ENCODE measurements at places on chromosomes 2 and 18.

DNA sequence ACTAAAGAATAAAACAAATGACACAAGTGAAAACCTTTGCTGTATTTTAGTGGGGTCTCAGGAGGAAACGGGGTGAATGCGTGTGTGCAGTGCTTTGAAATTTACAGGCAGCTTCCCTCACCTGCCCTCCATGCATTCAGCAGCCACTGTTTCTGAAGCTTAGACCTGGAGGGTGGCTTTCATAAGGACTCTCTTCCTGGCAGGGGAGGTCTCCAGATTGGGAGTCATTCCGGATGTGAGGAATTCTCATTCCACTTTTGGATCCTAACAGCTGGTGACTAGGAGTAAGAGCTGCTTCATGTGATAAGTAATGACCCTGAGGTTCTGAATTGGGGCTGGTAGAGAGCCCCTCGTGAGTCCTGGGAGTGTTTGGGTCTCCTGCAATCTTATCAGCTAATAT lies 192.5 kb downstream of the SH3BP4 start:
- DNase-seq: no peak

- DNase-seq: no peak
Observed at GRCh38 chr2:219612577-219613286, 14.7 kb upstream of the SLC4A3 start.

- DNase-seq: no peak
Observed at GRCh38 chr2:143909577-143910353, 610.2 kb downstream of the ZEB2 start.

DNA sequence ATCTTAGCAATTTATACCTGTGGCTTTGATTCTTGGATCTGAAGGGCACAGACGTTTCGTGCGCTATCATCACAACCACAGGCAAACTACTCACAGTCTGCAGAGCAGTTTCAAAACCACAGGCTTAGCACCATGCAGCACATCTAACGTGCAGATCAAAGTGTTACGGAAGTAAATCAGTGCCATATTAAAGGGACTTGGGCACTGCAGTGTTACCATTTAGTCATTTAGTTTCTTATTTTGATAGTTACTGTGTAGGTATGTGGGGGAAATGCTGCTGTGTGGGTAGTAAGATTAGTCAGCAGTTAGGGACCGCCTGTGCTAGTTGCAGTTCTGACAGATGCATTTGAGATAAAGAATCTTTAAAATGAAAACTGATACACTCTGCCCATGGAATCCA lies 384.0 kb downstream of the NBAS start:
- no peak for DNase-seq

GRCh38 chr2:127275789-127276188 lies 18.2 kb downstream of the ERCC3 start:
- DNase-seq: no peak

DNA sequence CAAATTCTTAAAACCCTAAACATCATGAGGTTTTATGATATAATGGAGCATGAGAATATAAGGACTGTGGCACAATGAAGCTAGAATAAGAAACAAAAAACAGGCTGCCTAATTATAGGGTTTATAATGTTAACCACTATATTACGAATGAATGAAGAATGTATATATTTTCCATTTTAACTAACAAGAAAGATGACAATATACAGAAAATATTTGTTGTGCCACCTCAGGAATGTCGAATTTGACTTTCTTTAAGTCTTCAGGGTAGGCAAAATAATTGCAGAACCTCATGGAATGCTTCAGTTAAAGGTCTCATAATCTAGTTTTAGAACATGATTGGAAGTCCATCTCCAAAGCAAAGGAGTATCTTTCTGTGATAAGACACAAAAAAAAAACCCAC lies 282.9 kb upstream of the SLC8A1 start:
- DNase-seq: no peak

GRCh38 chr18:50473881-50474280 lies 86.0 kb upstream of the MAPK4 start:
- no peak for DNase-seq

DNA sequence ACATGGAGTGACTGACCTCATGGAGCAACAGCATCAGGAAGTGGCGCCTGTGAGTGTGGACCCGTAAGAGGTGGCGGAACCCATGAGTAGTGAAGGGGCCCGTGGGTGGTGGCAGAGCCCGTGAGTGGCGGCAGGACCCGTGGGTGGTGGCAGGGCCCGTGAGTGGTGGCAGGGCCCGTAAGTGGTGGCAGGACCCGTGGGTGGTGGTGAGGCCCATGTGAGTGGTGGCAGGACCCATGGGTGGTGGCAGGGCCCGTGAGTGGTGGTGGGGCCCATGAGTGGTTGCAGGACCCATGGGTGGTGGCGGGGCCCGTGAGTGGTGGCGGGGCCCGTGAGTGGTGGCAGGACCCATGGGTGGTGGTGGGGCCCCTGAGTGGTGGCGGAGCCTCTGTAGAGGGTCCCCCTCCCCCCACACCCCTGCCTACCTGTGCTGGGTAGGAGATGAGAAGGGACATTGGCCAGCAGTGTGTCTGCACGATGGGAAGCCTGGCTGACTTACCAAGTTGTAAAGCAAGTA lies 407.7 kb upstream of the SALL3 start:
- DNase-seq: no peak

DNA sequence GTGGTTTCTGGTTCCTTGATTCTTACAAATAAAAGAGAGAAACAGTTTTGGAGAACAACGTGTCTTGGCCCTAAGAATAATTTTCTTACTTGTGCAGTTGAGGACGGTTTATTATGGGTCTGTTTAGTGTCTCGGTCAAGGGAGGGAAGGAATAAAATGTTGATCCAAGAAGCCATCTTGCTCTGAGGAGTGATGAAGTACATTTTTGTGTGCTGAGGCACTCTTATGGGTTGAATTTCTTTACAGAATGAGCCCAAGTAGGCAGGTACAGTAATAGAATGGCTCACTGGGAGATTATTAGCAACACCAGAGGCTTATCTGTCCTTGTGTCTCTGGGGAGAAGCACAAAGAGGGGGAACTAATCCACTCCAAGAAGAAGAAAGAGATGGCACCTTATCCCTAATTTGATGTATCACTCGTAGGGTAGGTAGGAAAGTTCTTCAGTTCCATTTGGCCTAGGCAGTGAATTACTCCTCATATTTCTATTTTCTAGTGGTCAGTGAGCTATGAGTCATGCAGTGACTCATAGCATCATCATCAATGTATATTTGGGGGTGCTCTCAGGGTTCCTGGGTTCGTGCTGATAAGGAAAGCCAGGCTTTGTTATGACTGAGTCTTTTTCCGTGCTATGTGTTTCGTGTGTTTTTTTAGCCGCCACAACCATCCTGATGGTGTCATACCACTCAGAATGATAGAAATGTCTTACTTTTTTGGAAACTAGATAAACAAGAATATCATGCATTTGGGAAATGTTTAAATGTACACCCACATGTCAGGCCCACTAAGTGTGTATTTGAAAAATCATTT lies 250.1 kb upstream of the CTAGE1 start:
- no peak for DNase-seq

GRCh38 chr2:101793277-101793969 lies 95.9 kb downstream of the MAP4K4 start:
- DNase-seq: peak; percentile 70

GRCh38 chr2:204632410-204632809 lies 87.1 kb downstream of the PARD3B start:
- DNase-seq: no peak

DNA sequence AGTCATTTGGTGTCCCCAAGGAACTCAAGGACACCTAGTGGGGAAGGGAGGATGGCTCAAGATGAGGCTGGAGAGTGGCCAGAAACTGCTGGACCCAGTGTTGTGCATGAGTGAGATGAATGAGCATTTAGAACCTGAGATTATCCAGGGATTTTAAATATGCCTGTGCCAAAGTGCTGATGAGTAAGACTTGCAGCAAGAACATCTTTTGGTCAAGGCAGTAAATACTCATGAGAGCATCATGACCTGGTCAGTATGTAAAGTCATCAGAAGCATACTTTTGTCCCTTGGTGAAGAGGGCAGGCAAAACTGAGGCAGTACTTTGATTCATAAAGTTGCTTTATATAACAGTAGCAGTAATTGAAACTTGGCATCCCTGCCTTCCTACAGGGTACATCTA lies 3.1 kb upstream of the SPP2 start:
- DNase-seq: no peak

GRCh38 chr18:14031053-14031452 lies 101.2 kb downstream of the ZNF519 start:
- no peak for DNase-seq

- DNase-seq: no peak
Observed at GRCh38 chr2:122422384-122422991, 667.0 kb downstream of the TSN start.
